ENCODE measurements at places on chromosomes 2 and 18. TPM values are rescaled to one million over a fixed set of nuclear protein-coding genes. Genes with fewer than 3 reads are reported as not detected.

COLEC11 gene
- total RNA-seq, result not detected

CD207 gene
- 0.11 TPM for total RNA-seq

CNTNAP5 gene
- total RNA-seq, result not detected

BMP10 gene
- not detected for total RNA-seq

ARMC9 gene
- total RNA-seq, result 26.9 TPM

GPR55 gene
- 0.94 TPM for total RNA-seq

ANKRD30BL gene
- total RNA-seq, result not detected

MTX2 gene
- total RNA-seq, result 33.5 TPM

IFT172 gene
- total RNA-seq, result 29.8 TPM

EVX2 gene
- 0.05 TPM for total RNA-seq

LRATD1 gene
- total RNA-seq, result 0.08 TPM

NEU2 gene
- total RNA-seq, result not detected

APOB gene
- not detected for total RNA-seq

GLI2 gene
- total RNA-seq, result 12.9 TPM

HOXD13 gene
- total RNA-seq, result 5.3 TPM

LIPG gene
- total RNA-seq, result 0.72 TPM

STARD6 gene
- total RNA-seq, result 0.29 TPM

SLC11A1 gene
- 0.16 TPM for total RNA-seq

DSC2 gene
- 0.64 TPM for total RNA-seq

IL36A gene
- total RNA-seq, result not detected

Measured in A375 (cell line).